Stimulated activated CD8-positive, alpha-beta memory T cell treated with anti-CD3 and anti-CD28 coated beads, Interleukin-15, amount 100 ng/mL, for 1 hour (primary cell): ENCODE measurements at places on chromosomes 4 and X.

GRCh38 chr4:182839256-182839655 lies 77.9 kb downstream of the DCTD start:
- DNase-seq, result no peak

- no peak for DNase-seq
Observed at GRCh38 chr4:26113339-26113940, 199.4 kb downstream of the SMIM20 start.

DNA sequence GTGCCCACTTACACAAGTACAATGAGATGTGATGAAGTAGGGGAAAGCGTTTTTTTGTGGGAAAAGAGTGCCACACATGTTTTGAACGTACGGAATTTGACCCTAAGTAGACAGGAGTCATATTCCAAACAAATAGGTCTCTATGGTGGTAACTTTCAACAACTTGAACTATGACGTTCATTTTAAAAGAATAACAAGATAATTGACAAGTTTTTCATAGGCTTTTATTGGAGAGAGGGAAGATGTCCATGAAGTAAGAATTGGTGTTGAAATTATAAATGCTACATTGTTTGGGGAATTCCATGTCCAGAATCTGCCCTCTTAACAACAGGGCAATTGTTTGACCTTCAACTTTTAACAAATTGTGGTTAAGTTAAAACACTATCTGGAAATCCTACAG lies 126.5 kb downstream of the GASK1B start:
- DNase-seq, result no peak

DNA sequence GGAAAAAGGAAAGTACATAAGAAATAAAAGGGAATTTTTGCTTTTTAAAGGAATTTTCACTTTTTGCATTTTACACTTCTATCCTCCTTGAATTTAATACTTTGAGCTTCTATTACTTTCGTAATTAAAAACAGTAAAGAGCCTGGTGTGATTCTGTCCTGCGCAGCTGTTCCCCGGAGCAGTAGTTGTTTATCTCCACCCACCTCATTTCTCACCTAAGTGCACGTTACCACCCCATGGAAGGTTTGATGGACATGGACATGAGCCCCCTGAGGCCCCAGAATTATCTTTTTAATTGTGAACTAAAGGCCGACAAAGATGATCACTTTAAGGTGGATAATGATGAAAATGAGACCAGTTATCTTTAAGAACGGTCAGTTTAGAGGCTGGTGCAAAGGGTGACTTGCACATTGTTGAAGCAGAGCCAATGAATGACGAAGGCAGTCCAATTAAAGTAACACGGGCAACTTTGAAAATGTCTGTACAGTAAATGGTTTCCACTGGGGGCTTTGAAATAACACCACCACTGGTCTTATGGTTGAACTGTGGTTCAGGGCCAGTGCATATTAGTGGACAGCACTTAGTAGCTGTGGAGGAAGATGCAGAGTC lies 52.1 kb upstream of the TEX13D start:
- DNase-seq, result no peak

DNA sequence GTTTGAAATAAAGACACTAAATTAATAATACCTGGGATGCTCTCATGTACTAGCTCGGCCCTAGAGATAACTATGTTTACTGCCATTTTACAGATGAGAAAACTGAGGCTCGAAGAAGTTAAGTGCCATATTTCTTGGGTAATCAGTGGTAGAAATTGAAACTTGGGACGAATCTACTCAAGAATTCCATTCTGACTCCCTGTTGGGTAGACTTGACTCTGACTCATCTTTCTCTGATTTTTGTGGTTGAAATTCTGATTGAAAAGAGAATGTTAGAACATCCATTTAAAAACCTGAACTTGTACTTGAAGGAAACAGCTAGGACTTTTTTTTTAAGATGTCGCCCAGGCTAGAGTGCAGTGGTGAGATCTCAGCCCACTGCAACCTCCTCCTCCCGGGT lies 50.1 kb upstream of the NSUN7 start:
- DNase-seq, result no peak

GRCh38 chrX:74349387-74349786 lies 45.4 kb downstream of the ZCCHC13 start:
- DNase-seq, result no peak

DNA sequence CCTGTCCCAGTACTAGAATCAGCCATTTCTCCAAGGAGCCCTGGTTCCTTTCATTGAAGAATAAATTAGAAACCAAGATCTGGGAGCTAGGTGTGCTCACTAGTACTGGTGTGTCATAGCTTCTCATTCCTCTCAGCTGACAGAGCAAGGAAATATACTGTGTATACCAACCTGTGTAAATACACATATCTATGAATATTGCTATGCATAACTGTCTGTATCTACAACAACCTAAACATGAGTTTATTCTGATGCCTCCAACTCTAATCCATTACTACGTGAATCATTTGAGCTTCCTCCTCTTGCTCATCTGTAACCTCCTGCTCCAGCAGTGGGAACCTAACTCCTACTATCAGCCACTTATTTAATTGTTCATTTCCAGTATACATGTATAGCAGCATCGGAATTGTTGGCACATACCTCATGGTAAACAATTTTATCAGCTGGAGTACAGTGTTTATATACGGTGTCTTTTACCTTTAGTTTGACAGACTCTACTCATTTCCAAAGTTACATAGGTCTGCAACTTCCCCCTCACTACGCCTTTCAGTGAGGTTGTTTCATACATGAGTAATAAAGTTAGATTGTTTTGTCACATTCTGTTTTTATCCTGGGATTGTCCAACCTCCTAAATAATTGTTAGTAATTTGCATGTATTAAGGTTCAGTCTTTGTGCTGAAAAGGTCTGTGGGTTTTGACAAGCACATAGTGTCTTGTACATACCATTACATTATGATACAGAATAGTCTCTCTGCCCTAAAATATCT lies 7.1 kb upstream of the SCRG1 start:
- no peak for DNase-seq

GRCh38 chr4:152949930-152950329 lies 13.8 kb downstream of the FHDC1 start:
- DNase-seq, result no peak

DNA sequence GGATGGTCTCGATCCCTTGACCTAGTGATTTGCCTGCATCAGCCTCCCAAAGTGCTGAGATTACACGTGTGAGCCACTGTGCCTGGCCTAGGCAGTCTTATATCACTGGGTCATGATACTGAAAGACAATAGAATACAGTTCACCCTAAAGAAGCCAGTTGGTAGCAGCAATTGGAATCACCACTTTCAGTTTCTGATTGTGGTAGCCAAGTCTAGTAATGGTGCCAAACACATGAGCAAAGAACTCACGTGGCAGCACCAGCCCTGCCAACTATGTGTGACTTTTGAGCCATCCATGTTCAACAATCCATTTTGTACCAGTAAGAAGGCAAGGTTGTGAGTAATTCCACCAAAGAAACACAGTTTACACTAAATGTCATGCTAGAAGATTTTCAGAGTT lies 548.4 kb downstream of the KLHL13 start:
- DNase-seq, result no peak

DNA sequence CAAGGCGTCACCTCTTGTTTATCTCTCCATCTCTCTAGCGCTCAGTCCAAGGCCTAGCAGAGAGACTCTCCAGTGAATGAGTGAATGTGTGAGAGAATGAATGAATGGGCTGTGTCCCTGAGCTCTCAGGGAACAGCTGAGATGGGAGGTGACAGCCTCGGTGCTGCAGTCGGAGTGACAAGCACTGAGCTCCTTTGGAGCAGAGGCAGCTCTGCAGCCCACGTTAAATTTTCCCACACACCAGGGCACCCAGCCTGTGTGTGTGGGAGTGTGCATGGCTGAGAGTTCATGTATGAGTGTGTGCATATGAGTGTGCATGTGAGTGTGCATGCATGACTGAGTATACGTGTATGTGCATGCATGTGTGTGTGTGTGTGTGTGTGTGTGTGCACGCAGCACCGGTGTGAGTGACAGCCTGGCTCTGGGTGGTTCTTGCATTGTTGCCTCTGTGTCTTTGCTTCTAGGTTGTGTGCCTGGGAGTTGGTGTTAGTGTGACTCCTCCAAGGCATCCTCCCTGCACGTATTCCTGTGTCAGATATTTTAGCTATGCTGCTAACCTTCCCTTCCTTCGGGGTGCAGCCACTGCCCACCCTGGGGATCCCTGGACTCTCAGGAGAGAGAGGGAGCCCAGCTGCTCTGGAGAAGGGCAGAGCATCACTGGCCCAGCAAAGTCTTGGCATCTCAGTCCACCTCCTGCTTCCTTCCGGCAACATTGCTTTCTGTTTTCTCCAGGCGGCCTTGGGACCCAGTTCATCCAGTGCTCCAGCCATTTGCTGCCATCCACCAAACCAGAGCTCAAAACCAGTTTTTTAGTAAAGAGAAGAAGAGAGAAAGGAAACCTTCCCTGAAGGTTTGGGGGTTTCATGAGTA lies 98.6 kb downstream of the PPP2R2C start:
- no peak for DNase-seq

DNA sequence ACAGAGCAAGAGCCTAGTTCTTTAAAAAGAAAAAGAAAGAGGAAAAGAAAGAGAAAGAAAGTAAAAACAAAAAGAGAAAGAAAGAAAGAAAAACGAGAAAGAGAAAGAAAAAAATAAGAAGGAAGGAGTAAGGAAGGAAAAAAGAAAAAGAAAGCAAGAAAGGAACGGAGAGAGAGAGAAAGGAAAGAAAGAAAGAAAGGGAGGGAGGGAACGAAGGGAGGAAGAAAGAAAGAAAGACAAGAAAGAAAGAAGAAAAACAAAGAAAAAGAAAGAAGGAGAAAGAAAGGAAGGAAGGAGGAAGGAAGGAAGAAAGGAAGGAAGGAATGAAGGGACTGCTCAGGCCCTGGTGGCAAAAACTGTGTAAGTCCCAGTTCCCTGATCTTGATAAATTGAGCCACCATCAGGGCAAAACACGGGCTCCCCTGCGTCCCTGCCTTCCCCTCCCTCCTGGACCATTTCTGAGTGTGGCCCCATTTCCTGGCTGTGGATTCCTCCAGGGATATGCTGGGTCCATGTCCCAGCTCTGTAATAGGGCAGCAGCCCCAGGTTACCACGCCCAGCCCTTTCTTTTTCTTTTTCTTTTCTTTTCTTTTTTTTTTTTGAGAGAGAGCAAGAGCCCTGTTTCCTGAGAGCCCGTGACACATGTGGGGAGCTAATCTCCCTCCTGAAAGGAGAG lies 44.8 kb downstream of the SHOX start:
- no peak for DNase-seq

DNA sequence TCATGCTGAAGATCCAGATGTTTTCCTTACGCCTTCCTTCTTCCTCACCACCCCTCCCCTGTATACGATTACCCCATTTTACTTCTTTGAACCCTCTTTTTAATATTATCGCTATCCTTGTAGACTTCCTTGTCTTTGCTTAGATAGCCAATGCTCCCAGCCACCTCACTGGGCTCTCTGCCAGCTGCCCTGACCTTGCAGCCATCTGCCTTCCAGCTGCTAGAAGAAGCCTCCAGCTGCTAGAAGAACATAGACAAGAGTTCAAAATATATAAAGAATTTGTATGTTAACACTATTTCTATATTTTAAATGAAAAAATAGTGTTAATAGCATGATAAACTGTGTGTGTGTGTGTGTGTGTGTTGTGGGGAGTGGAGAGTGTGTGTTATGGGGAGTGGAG lies 374.7 kb downstream of the ANKRD50 start:
- no peak for DNase-seq

- DNase-seq, result no peak
Observed at GRCh38 chr4:27245216-27245615, 384.6 kb downstream of the STIM2 start.

DNA sequence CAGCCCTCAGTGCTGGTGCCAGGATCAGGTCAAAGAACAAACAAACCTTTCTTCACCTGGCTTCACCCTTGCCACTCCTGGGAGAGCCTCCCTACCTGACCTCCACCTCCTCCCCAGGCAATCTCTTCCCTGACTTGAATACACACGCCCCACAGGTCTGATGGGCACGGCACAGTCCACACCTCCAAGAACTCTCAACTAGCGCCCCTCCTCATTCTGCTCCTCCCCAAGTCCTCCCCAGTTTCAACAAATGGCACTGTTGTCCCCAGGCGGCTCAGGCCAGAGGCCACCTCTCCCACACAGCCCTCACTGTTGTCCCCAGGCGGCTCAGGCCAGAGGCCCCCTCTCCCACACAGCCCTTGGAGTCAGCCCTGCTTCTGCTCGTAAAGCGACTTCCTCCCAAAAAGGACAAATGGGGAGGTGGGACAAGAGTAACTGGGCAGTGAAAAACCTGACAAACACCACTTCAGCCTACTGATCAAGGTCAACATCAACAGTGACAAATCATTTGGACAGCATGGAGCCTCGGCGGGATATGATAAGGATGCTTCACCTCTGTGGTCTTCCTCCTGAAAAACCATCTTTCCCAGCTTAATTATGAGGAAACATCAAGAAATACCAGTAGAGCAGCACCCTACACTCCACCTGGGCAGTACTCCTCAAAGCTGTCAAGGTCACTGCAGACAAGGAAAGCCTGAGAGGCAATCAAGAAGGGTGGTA lies 2.9 kb downstream of the LETM1 start:
- DNase-seq, result no peak

DNA sequence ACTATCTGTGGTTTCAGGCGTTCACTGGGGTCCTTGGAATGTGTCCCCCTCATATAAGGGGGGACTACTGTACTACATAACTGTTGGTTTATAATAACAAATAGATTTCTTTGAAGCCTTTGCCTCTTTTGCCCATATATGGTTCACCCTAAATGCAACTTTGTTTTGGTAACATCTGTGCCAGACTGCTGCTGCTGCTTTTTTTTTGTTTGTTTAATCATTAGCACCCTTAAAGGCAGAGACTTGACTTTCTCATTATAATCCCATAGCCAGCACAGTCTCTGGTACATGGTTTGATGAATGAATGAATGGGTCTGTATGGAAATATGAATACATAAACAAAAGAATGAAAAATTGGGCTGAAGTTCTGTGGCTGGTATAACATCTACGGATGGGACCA lies 80.2 kb upstream of the LHFPL1 start:
- no peak for DNase-seq
